ENCODE measurements at places on chromosomes 11 and 22.

GRCh38 chr22:34437140-34437539, 516.9 kb upstream of the LARGE1 start:
- peak; percentile 65 for DNase-seq

DNA sequence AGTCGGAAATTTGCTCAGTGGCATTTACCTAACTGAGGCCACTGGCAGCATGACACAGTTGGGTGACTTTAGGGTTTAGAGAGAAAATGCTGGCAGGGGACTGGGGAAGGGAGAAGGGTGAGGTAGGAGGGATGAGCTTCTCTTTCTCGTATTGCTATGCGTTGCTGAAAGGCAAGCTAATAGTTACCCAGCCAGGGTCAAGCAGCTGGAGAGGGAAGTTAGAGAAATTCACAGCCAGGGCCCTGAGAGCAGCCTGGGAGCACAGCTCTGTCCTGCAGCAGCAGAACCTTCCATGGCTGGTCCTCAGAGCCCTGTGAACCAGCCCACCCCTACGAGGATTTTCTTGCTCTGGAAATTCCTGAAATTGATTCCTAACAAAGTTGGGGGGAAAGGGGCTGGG, 679.6 kb downstream of the NTM start:
- DNase-seq, result no peak

- no peak for DNase-seq
These were observed 554 bp downstream of the LRRC32 start for GRCh38 chr11:76669901-76670484.

DNA sequence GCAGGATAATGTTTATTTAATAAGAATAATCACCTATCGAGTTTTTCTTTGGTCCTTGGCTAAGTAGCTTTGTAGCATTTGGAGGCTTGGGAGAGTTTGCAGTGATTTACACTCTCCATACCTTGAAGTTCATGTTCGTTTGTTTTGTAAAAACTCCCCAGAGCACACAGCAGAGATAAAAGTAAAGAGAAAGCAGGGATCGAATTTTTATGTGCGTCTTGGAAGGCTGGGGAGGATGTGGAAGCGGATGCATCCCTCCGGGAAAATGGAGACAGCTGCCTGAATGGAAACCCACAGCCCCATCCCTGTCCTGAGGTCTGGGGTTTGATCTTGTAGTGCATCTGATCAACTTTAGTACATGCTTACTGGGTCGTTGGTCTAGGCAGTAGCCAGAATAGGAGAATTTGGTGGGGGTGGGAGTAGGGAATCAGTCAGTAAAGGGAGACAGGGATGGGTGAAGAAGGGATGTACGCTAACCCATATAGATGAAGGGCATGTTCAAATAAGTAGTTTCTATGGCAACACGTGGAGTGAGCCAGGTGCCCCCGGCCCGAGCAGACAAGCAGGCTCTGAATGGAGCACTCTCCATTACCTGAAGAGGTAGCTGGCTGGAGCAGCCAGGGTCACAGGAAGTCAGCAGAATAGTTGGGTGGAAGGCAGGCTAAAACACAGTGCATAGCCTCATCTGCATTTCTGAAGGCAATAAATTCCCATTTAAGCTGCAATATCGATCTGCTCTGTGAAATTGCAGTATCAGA, 147.8 kb downstream of the COMMD9 start:
- DNase-seq, result no peak

- no peak for DNase-seq
These were observed 156.6 kb upstream of the GRK3 start for GRCh38 chr22:25407859-25408229.

DNA sequence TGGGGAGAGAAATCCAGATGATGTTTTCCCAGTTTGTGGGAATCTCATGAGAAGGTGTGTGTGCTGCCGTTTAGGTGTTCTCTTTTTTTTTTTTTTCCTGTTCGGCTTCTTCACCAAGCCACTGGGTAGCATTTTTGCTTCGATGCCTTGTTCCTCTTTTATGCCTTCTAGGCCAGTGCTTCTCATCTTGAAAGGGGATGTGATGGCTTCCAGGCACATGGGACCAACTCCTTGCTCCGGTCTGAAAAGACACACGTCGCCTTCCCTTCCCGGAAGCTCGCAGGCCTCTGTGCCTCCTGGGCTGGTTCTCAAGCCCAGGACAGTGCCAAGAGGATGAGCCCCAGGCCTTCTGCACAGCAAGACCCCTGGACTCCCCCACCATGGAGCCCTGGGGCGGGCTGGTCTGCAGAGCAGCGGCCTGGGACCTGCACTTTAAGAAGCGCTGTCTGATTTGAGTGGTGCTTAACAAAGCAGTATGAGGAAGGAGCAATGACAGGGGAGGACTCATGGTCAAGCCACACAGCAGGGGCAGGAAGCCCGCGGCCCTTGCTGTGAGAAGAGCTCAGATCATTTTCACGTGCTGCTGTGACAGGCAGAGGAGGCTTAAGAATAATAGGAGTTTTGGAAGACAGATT, 158.8 kb downstream of the MPPED1 start:
- no peak for DNase-seq

DNA sequence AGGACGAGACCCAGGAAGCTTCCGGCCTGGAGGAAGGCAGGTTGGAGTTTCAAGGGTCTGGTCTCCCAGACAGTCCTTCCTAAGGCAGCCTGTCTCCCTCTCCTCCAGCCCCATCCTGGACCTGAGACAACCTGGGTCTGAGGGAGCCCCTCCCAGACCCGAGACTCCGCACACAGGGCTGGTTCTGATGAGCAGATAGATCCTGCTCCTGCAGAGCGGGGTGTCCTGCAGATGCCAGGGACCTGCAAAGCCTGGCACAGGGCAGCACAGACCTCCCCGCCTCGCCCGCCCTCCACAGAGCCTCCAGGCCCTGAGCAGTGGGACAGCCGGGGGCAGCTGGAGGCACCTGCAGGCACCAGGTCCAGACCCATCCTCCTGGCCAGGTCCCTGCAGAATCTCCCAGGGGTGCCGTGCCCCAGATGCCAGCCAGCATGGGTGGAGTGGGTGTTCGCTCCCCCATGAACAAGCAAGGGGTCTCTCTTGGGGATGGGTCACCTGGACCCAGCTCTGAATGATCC, 7.8 kb downstream of the PIM3 start:
- no peak for DNase-seq

DNA sequence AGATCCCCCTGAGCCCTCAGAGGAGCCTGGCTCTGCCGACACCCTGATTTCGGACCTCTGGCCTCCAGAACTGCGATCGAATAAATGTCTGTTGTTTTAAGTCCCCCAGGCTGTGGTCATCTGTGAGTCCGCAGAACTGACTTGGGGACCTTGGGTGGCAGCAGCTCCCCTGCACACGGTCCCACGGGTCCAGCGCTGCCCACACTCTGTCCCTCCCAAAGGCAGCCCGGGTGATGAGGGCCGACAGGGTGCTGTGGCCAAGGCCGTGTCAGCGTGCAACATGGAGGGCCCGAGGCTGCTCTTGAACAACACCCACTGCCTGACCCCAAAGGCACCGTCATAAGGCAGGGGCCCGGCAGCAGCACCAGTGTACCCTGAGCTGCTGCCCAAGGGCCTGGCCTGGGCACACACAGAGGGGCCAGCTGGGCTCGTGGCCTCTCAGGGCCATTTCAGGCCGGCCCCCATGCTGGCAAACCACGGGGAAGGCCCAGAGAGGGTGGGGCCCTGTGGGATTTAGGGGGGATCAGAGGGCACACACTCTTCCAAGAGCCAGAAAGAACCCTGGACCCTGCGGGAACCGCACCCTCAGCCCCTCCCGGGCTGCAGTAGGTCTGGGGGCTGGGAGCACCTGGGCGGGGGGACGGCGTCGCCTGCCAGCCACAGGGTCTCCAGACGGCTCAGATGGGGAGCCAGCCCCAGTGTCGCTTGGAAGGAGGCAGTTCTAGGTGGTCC, 77.1 kb upstream of the PRR5 start:
- no peak for DNase-seq
